Right lobe of liver (tissue), 6 donors: ENCODE measurements at places on chromosomes 4 and X. TPM values are rescaled to one million over a fixed set of nuclear protein-coding genes. Genes with fewer than 3 reads are reported as not detected.

DNA sequence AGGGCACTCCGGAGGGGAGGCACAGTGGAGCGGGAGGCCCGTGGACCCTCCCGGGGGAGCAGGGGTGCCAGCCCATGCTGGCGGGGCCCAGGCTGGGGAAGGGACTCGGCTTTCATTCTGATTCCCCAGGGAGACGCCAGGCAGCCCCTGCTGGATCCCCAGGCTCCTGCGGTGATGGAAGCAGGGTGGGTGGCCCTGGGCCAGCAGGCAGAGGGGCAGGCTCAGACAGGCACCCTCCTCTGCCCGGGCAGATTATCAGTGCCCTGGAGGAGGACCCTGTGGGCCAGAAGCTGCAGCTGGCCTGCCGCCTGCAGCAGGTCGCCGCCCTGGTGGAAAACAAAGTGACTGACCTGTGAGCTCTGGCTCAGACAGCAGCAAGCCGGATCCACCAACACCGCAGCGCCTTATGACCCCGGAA, 2.1 kb upstream of the SRPK3 start:
- no peak for DNase-seq

GRCh38 chr4:21625447-21625846, 323.1 kb downstream of the KCNIP4 start:
- DNase-seq = no peak

DNA sequence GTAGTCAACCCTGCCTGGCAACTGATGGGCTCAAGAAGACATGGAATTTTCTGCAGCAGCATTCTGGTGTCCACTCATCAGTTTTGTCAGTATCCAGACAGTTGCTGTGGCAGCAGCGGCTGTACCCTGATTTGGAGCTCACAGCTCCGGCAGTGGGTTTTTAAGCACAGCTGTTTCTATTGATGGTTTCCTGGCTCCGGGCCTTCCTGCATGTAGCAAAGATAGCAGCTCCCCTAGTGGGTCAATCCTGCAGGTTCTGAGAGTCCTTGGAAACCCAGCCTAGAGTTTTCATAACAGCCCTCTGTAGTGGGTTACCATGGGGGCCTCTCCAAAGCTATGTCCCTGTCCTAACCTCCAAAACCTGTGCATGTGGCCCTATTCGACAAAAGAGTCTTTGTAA, 84.0 kb upstream of the ATP6AP2 start:
- no peak for DNase-seq

DNA sequence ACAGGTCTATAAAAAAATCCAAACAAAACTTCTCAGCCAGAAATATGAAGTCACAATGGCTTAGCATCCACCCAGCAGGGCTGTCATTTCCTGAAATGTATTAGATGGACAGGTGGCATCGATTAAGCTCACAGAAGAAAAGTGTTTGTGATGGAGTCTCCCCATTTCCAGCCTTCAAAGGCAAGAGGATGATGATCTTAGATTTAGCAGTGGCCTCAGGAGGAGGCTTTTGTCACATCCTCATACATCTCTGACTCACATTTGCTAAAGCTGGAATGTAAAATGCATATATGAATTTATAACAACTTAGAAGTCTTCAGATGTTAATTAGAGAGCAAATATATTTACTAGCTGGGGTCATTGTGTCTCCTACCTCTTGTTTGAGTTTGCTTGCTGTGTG, 441.9 kb downstream of the SPRY1 start:
- DNase-seq = no peak

GRCh38 chrX:24990535-24990934, 25.2 kb downstream of the ARX start:
- DNase-seq = no peak

DNA sequence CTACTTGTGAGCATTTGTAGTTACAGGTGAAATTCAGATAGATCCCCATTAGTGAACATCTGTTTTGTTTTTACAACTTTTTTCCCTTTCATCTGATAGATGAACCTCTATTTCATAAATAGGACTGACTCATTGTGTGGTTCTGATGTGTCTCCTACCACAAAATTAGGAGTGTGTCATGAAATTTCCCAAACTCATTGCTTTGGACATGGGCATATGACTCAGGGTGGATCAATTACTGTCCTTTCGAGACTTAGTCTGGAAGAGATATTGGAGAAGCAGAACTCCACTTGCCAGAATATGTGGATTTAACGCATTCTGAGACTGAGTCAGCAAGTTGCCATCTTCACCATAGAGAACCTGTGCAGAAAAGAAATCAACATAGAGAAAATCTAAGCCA, 53.5 kb upstream of the PCDH10 start:
- no peak for DNase-seq

GRCh38 chrX:153799326-153799725, 4.9 kb downstream of the SSR4 start:
- no peak for DNase-seq

- DNase-seq = no peak
These were observed at the start of gene BEND4 for GRCh38 chr4:42152507-42153504. Gene BEND4, minus strand, starts transcription at chr4:42152655. Its CDS starts 512 bp downstream, at chr4:42152143.

GRCh38 chr4:185895866-185896265, 83.9 kb upstream of the SORBS2 start:
- DNase-seq = no peak

GRCh38 chrX:135522132-135522530, 1.7 kb downstream of the INTS6L start:
- no peak for DNase-seq

DNA sequence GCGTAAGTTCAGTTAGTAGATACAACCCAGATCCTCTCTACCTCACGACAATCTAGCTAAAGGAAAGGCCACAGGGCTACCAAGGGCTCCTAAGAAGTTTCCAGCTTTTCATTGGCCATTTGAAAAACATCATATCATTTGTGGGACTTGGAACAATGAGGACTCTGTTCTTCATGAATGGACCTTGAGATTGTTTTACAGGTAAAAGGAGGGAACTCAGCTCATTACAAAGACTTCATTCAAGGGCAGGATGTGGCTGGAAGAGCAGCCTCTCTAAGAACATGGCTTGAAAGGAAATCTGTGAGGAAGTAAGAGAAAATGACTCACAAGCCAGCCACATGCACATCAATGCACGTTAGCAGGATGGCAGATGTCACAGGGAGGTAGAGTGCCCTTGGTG, 105.9 kb upstream of the SLC7A11 start:
- no peak for DNase-seq

DNA sequence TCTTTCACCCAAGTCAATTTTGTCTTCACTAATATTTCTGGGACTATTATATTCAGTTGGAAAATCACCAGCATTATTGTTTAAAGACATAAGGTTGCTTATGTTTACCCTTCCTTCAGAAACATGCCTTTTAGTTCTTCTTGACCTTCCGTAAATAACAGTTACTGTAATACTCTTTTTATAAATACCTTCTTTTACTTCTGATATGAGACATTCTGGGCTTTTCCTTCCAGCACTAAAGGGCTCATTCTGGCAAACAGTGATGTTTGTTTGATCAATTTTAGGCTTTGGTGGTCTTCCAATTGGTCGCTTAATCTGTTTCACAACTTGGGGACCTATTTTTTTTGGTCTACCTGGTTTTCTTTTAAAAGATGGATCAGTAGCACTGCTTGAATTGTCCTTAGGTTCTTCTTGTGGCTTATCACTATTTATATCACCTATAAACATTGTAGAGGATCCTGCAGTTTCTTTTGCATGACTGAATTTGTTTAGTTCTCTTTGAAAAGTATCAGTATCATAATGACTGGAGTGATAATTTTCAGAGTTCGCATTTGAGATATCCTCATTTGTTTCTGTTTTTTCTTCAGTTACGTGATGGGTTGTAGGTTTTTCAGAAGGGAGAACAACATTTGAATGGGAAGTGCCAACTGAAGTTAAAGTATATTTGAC, 64.8 kb downstream of the NCAPG start:
- no peak for DNase-seq

Gene H2BW1
- total RNA-seq = not detected

Gene HHIP
- total RNA-seq = 17.5 TPM

Gene VSIG1
- not detected for total RNA-seq

Gene NUP62CL
- total RNA-seq = 1.5 TPM

Gene PDZD11
- 16.9 TPM for total RNA-seq
